Mammary microvascular endothelial cell (primary cell): ENCODE measurements at places on chromosomes 7 and 10. TPM values are rescaled to one million over a fixed set of nuclear protein-coding genes. Genes with fewer than 3 reads are reported as not detected.

Gene TBL2
- total RNA-seq: 39.0 and 39.4 TPM in 2 replicates

Gene TMEM229A
- not detected in 2 replicates for total RNA-seq

Gene C10orf105
- total RNA-seq: not detected in 2 replicates

Gene AIMP2
- 96.9 and 101 TPM in 2 replicates for total RNA-seq

Gene ACSM6
- total RNA-seq: not detected in 2 replicates

Gene AKR1C1
- 0.30 and 1.3 TPM in 2 replicates for total RNA-seq

Gene HOXA6
- 4.0 and 6.5 TPM in 2 replicates for total RNA-seq

Gene ADAP1
- 0.44 and 5.9 TPM in 2 replicates for total RNA-seq

Gene LRGUK
- total RNA-seq: not detected in 2 replicates

Gene HOXA10
- total RNA-seq: 6.5 and 11.7 TPM in 2 replicates

Gene LDB3
- total RNA-seq: not detected in 2 replicates

Gene KBTBD2
- 34.2 and 38.3 TPM in 2 replicates for total RNA-seq

Gene ZNF467
- 0.73 and 1.2 TPM in 2 replicates for total RNA-seq

Gene RASA4B
- total RNA-seq: 3.3 and 4.6 TPM in 2 replicates

Gene NPSR1
- not detected in 2 replicates for total RNA-seq

Gene IKZF1
- not detected in 2 replicates for total RNA-seq

Gene FAM221A
- total RNA-seq: 2.8 and 2.9 TPM in 2 replicates

Gene TACR2
- 0.49 TPM in 1 of 2 replicates, not detected in the other for total RNA-seq

Gene SPDYE1
- total RNA-seq: not detected in 2 replicates

Gene IFRD1
- 24.3 and 31.8 TPM in 2 replicates for total RNA-seq

Gene VWC2
- total RNA-seq: not detected in 2 replicates
